Cardiac ventricle fibroblast (primary cell): ENCODE measurements at places on chromosomes 5 and 9. TPM values are rescaled to one million over a fixed set of nuclear protein-coding genes. Genes with fewer than 3 reads are reported as not detected.

The VLDLR gene
- 3.7 and 4.2 TPM in 2 replicates for total RNA-seq

The ADAM19 gene
- 8.0 and 8.8 TPM in 2 replicates for total RNA-seq

The TSSK1B gene
- total RNA-seq: 0.10 and 0.12 TPM in 2 replicates

The PTPRD gene
- 9.4 and 19.8 TPM in 2 replicates for total RNA-seq

The CHMP5 gene
- total RNA-seq: 36.3 and 51.4 TPM in 2 replicates

The PAEP gene
- not detected in 2 replicates for total RNA-seq

The TAS2R1 gene
- not detected in 2 replicates for total RNA-seq

The PTGES gene
- total RNA-seq: 7.4 and 8.9 TPM in 2 replicates

The MYOT gene
- total RNA-seq: not detected in 2 replicates

The TBCA gene
- total RNA-seq: 120 and 174 TPM in 2 replicates

The IL7R gene
- total RNA-seq: 0.06 TPM in 1 of 2 replicates, not detected in the other

The SLC6A3 gene
- total RNA-seq: 0.05 TPM in 1 of 2 replicates, not detected in the other

The ADAMTS12 gene
- total RNA-seq: 20.2 and 20.8 TPM in 2 replicates

The FAM169A gene
- total RNA-seq: not detected in 2 replicates

The LCN9 gene
- total RNA-seq: not detected in 2 replicates

The FOXE1 gene
- total RNA-seq: not detected in 2 replicates

The KLF4 gene
- 11.1 and 11.4 TPM in 2 replicates for total RNA-seq

The DBH gene
- total RNA-seq: not detected in 2 replicates

The SLC45A2 gene
- not detected in 2 replicates for total RNA-seq

The AGPAT2 gene
- total RNA-seq: 42.3 and 45.0 TPM in 2 replicates

The ACSL6 gene
- not detected in 2 replicates for total RNA-seq

The SLC34A3 gene
- not detected in 2 replicates for total RNA-seq

The AGGF1 gene
- 19.3 and 21.4 TPM in 2 replicates for total RNA-seq

The CLIC3 gene
- 0.83 and 3.2 TPM in 2 replicates for total RNA-seq

The CFAP157 gene
- not detected in 2 replicates for total RNA-seq

The PCDHA7 gene
- total RNA-seq: 0.15 and 0.56 TPM in 2 replicates

The LECT2 gene
- total RNA-seq: not detected in 2 replicates

The KIF2A gene
- total RNA-seq: 18.6 and 25.4 TPM in 2 replicates

The NPR3 gene
- 6.5 and 7.2 TPM in 2 replicates for total RNA-seq

The PCDHA9 gene
- total RNA-seq: 0.05 TPM in 1 of 2 replicates, not detected in the other

The RNF208 gene
- total RNA-seq: not detected in 2 replicates

The BTNL8 gene
- total RNA-seq: not detected in 2 replicates

The CMYA5 gene
- 0.25 and 0.54 TPM in 2 replicates for total RNA-seq

The PRRT1B gene
- not detected in 2 replicates for total RNA-seq

The C9orf50 gene
- total RNA-seq: 0.12 TPM in 1 of 2 replicates, not detected in the other

The ENTPD8 gene
- not detected in 2 replicates for total RNA-seq

The FOXD4L3 gene
- 0.34 TPM in 1 of 2 replicates, not detected in the other for total RNA-seq

The NME5 gene
- 1.7 and 2.6 TPM in 2 replicates for total RNA-seq

The KLHL3 gene
- 2.6 and 4.4 TPM in 2 replicates for total RNA-seq

The THBS4 gene
- total RNA-seq: 0.87 TPM in 1 of 2 replicates, not detected in the other

The SLC25A48 gene
- total RNA-seq: not detected in 2 replicates

The FABP6 gene
- not detected in 2 replicates for total RNA-seq

The ANKS6 gene
- 12.9 and 18.7 TPM in 2 replicates for total RNA-seq

The EIF4E1B gene
- not detected in 2 replicates for total RNA-seq

The HAVCR2 gene
- 0.39 and 0.75 TPM in 2 replicates for total RNA-seq

The GABRG2 gene
- 0.06 TPM in 1 of 2 replicates, not detected in the other for total RNA-seq

The SLC1A3 gene
- total RNA-seq: 10.6 and 12.3 TPM in 2 replicates

The GOLPH3 gene
- total RNA-seq: 77.4 and 79.0 TPM in 2 replicates

The FOXI1 gene
- not detected in 2 replicates for total RNA-seq
